ENCODE measurements at places on chromosomes 13 and 19. TPM values are rescaled to one million over a fixed set of nuclear protein-coding genes. Genes with fewer than 3 reads are reported as not detected.

The ADGRL1 gene
- total RNA-seq, result 0.41 TPM

DNA sequence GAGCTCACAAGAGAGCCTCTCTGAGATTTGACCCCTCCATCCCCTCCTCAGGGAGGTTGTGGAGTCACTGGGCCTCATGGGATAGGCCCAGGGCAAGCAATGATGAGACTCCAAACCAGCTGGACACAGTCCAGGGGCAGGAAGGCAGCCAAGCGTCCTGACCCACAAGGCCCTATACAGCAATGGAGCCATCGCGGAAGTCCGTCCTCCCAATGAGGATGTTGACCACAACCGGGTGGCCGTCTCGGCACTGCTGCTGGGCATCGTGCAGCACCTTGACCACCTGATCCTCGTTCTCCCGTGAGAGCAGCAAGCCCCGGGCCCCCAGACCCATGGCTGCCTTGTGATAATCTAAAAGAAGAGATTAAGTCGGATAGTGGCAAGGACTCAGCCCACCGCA lies 7.9 kb downstream of the SYDE1 start:
- DNase-seq, result no peak

GRCh38 chr19:32599736-32600157 lies 18.8 kb downstream of the PDCD5 start:
- peak; percentile 57 for DNase-seq

DNA sequence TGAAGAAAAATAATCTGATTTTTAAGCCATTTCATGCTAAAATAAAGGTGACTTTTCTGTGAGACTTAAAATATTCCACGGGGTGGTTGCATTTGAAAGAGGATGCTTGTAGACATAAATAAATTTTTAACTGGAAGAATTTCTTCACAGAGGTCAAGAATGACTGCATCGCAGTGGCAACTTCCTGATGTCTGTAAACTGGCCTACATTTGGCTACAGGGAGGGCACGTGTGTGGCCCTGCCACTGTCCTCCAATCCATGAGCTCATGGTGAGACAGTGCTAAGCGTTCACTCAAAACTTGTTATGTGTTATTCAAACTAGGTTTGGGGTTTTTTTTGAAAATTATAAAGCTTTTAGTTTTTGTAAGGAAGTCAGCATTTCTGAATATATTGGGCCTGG lies 1089.3 kb downstream of the EFNB2 start:
- DNase-seq, result no peak

The SSC5D gene
- not detected for total RNA-seq

- DNase-seq, result no peak
Measured at GRCh38 chr13:21218351-21219035, 42.0 kb downstream of the MRPL57 start.

GRCh38 chr19:19214892-19215291 lies 3.1 kb downstream of the NCAN start:
- peak; percentile 30 for DNase-seq

The NALCN gene
- total RNA-seq, result not detected

- DNase-seq, result peak; percentile 5
Measured at GRCh38 chr19:42683917-42684513, 56.3 kb downstream of the PSG3 start.

DNA sequence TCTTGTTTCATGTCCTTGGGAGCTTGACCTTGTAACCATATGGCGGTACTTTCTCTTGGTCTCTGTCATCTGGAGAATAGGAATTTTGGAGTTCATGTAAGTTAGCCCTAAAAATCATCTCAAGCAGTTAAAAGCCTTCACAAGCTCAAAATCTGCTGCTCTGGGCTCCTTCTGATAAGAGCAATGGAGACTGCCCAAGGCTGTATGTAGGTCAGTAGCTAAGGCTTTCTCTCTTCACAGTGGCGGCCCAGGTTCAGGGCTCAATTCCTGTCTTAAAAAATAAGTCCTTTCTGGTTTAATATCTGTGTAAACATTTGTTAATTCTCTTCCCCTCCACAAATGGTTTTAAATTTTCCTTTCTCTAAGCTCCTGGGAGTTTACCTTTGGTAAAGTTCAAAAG lies 45.3 kb upstream of the ANKRD10 start:
- no peak for DNase-seq

DNA sequence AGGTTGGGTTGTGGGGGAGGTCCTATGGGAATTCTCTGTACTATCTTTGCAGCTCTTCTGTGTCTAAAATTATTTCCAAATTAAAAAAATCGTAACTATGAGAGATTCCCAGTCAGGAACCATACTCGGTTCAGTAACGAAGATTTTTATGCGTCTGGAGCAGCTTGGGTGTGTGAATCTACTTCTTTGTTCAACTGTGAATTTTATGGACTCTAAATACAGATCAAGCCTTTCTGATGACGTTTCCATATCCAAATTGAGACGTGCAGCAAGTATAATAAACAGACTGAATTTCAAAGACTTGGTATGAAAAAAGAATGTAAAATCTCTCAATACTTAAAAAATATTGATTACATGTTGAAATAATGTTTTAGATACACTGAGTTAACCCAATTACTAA lies 30.9 kb downstream of the MLLT1 start:
- no peak for DNase-seq

The FFAR1 gene
- total RNA-seq, result not detected

DNA sequence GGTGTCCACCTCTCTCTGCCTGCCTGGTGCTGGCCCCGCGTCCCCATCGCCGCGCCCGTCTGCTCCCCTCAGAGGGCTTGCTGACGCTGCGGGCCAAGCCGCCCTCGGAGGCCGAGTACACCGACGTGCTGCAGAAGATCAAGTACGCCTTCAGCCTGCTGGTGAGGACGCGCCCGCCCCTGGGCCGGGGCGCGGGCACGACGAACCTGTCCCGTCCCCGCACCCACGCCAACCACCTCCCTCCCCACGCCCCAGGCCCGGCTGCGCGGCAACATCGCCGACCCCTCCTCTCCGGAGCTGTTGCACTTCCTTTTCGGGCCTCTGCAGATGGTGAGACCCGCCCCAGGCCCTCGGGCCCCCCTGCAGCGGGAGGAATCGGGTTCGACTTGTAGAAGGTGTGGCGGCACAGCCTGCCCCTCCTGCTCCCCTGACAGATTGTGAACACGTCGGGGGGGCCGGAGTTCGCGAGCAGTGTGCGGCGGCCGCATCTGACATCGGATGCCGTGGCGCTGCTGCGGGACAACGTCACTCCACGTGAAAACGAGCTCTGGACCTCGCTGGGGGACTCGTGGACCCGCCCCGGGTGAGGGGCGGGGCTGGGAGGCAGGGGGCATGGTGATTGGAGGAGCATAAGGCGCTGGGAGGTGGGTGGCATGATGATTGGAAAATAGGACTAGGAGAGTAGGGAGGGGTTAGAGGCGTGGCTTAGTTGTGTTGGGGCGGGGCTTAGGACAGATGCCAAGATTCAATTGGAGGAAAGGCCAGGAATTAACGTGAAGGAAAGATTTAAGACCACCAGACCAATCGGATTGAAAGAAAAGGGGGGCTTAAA lies 6.6 kb downstream of the EPS8L1 start:
- no peak for DNase-seq

GRCh38 chr13:31045286-31046081 lies 113.0 kb downstream of the TEX26 start:
- peak; percentile 69 for DNase-seq

The CIRBP gene
- total RNA-seq, result 133 TPM

GRCh38 chr13:49214917-49215376 lies 5.2 kb upstream of the MLNR start:
- DNase-seq, result peak; percentile 78

DNA sequence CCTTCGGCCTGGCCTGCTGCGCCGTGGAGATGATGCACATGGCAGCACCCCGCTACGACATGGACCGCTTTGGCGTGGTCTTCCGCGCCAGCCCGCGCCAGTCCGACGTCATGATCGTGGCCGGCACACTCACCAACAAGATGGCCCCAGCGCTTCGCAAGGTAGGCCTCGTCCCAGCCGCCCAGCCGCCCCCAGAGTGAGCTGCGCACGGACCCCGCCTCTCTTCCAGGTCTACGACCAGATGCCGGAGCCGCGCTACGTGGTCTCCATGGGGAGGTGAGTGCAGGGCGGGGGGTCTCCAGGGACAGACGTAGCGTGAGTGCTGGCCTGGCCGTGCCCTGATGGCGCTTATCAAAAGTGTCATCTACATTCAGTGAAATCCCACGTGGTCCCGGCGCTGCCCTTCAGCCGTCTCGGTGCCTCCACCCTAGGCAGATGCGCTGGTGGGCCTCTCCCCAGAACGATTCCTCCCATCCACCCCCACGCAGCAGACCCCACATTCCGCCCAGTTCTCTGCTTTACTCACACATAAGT lies 7.2 kb downstream of the NDUFS7 start:
- DNase-seq, result no peak

DNA sequence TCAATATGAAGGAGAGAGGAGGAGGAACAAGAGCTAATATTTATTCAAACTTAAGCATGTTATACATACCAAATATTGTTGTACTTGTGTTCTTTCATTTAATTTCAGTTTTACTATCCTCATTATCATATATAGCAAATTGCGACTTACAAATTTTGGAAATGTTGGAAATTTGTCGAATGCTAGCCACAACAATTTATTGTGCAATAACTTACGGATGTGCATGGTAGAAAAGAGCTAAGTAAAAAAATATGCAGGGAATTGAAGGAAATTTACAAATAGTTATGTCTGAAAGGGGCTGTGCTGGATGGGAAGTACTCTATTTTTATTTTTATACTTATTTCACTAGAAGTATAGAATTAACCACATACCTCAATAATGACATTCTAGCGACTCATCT lies 376.3 kb downstream of the PCDH20 start:
- DNase-seq, result no peak

The B3GNT3 gene
- 0.48 TPM for total RNA-seq

DNA sequence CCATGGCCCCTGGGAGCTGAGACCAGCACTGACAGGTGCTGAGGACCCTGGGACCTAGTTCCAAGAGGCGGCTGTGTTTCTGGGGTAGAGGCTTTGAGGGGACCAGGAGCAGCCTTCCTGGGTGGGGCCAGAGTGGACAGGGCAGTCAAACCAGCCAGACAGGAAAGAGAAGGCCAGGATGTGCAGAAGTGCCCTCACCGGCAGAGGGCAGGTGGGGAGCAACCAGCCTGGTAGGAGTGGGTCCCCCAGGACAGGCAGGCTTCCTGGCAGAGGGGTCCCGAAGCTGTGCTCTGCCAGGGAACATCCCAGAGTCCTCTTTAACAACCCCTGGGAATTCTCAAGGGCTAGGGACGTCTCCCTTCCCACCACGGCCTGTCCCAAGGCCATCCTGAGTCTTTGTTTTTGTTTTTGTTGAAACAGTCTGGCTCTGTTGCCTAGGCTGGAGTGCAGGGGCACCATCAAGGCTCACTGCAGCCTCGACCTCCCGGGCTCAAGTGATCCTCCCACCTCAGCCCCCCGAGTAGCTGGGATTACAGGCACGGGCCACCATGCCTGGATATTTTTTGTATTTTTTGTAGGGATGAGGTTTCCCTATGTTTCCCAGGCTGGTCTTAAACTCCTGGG lies 3.0 kb upstream of the HIPK4 start:
- DNase-seq, result peak; percentile 31

DNA sequence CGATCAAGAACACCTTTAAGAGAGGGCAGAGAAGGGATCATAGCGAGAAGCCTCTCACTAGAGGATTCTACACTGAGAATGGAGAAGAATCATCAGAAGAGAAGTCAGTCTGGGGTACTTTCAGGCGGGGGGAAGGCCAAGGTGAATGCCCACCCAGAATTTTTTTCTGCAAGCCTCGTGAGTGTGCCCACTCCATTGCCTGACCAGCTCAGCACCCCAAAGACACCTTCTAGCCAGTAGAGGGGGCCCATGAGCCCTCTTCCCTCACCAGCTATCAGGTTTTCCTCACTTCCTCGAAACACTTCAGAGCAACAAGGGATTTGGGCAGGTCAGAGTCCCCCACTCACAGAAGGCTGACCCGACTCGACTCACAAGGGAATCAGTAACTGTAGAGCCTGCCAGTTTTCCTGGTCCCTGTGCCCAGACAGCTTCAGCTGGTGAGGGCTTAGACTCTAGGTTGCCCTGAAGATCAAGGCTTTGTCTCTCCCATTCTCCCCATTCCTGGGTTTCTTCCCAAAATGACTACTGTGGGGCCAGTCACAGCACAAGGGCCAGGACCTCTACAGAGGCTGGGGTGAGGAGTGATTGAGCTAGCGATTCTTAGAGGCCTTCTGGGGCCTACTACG lies 18.4 kb downstream of the NLRP13 start:
- DNase-seq, result no peak

- no peak for DNase-seq
Measured at GRCh38 chr13:113374511-113375175, 10.7 kb upstream of the GRTP1 start.

DNA sequence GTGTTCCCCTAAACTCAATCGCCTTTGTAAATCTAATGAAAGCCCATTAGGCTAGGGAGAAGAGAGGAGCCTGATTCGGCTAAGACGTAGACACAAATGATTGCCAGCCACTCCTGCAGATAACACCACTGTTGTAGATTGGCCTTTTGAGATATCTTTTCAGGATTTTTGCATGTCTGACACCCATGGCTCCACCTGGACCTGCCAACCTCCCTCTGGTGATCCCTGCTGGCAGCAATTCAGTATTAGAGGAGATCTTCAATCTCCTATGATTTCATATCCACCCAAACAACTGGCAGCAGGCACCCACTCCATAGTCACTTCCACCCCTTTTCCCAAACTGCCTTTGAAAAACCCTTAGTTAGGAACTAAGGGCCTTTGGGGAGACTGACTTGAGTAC lies 191.9 kb upstream of the UBL3 start:
- no peak for DNase-seq

The ZNF763 gene
- total RNA-seq, result 0.49 TPM

The TEX29 gene
- not detected for total RNA-seq

GRCh38 chr19:12791345-12792050 lies at the start of gene JUNB:
TSS of gene JUNB (plus strand) at chr19:12791486. CDS start at chr19:12791772, 286 bp downstream.
- DNase-seq, result peak; percentile 88

The ZNF229 gene
- 0.11 TPM for total RNA-seq

The ZNF790 gene
- 5.3 TPM for total RNA-seq
